ENCODE measurements at places on chromosomes 3 and 15.

DNA sequence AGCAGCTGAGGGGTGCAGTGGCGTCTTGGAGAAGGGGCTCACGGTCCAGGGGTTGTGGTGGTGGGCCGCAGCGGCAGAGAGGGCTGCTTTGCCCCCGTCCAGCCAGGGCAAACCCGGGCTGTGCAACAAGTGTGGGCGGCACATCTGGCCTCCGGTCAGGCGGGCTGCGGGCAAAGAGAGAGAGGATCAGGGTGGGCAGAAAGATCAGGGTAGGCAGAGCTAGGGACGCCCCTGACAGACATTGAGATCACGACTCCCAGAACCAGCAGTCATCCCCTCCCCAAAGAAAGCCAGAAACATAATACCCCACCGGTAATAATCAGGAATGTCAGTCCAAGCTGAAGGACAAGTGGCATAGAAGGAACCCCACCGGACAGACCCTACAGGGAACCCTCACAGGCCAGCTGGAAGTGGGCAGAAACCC lies 6.8 kb downstream of the GATA2 start:
- DNase-seq, result no peak

DNA sequence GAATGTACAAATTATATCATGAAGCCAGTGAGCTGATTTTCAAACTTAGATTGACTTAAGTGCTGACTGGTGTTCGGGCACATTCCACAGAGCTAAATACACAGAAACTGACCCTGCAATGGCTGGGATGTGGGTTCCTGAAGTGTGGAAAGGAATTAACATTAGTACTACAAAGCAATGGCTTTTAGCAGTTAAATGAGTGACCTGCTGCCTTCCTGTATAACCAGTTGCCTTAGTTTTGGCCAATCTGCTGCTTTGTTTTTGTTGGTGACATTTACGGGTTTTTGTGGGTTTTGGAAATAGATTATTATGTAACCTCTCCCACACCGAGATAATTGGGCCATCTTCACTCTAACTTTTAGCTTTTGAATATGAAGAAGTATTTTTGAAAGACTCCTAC lies 2.4 kb upstream of the SKIC8 start:
- DNase-seq, result no peak

DNA sequence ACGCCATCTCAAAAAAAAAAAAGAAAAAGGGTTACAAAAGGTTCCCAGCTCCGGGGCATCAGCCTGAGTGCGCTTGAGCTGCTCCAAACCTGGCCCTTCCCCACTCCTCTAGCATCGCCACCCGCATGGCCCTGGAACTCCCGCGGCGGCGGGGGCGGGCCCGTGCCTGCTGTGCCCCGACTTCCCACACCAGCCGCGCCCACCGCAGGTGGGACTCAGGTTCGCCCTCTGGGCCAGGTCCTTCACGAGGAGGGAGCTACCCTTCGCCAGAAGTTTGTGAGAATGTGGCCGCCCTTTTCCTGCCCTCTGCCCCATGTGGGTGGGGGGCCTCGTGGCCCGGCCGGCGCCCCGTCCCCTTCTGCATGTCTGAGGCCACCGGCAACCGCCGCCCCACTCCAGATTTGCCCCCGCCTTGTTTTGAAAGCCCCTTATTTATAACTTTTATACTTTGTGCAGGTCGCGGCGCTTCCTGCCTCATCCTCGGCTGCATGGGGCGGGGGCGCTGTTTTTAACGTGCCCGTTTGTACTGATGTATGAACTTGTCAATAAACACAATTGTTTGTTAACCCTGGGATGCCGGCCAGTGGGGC lies 507 bp upstream of the JMJD7 start:
- DNase-seq, result peak; percentile 12

- no peak for DNase-seq
These were observed 27.9 kb downstream of the SEMA7A start for GRCh38 chr15:74405823-74406222.

GRCh38 chr3:117272876-117273523 lies 563.4 kb downstream of the TUSC7 start:
- DNase-seq, result no peak

GRCh38 chr15:50071551-50072258 lies 47.3 kb downstream of the ATP8B4 start:
- no peak for DNase-seq

DNA sequence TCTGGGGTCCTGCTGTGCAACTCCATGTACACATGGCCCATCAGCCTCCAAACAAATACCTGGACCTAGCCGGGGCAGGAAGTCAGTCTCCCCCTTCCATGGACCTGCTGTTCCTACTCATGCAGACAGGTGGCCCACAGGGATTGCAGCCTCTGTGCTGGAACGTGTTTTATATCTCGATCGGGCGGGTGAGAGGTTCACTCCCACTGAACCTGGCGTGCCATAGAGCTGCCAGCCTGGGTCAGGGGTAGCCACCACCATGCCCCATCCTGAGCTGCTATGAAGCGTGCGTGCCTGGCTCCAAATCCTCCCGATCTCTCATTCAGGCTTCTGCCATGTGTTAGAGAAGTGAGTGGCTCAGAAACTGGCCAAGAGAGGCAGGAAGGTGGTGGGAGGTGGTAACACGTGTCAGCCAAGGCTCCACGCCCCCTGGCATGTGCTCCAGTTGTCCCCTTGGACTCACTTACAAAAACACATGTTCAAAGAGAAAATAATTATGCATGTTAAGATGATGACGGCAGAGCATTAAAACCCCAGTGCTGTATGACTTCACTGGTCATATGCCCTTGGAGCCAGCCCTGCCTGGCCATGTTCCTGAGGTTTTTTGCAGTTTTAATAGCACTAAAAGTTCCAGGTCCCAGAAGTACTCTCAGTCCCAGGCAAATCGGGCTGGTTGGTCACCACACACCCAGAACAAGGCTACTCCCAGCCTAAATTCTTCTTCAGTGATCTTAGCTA lies 30.6 kb downstream of the CTSH start:
- no peak for DNase-seq

GRCh38 chr3:179148616-179149405 lies 654 bp downstream of the PIK3CA start:
- DNase-seq, result peak; percentile 41

DNA sequence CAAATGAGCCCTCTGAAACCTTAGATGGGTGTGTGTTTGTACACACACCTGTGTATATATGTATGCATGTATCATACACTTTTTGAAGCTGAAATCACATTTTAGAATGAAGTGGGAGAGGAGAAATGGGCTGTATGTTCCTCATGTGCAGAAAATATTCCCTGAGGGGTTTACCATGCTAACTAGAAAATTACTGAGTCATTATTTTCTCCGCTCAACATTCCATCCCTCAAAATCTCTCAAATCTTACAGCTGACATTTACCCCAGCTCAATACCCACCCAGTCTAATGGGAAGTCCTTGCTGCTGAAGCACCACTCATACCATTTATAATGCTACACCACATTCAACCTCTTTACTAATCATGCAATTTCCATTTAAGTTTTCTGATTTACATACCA lies 138.6 kb downstream of the P2RY1 start:
- no peak for DNase-seq

GRCh38 chr3:149003653-149004305 lies 12.4 kb downstream of the GYG1 start:
- no peak for DNase-seq

- DNase-seq, result no peak
These were observed 33.4 kb downstream of the POC1A start for GRCh38 chr3:52120556-52121463.

DNA sequence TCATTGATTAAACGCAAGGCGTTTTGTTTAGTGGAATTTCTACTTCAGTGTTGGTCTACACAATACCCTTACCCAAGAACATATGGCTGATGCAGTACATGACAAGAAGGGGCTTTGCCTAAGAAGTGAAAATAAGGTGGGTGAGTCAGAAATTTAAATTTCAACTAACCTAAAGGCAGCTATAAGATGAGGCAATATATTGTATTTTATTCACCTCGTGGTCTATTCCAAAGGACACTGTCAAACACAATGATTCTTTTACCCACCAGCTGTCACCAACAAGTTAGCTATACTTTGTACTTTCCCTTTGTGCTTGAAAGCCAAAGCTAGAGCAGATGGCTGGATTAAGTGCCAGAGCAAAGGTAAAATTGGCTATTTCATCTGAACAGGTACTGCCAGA lies 10.9 kb upstream of the SETMAR start:
- no peak for DNase-seq

- DNase-seq, result peak; percentile 72
These were observed 1.9 kb downstream of the KLF13 start for GRCh38 chr15:31328428-31328968.

DNA sequence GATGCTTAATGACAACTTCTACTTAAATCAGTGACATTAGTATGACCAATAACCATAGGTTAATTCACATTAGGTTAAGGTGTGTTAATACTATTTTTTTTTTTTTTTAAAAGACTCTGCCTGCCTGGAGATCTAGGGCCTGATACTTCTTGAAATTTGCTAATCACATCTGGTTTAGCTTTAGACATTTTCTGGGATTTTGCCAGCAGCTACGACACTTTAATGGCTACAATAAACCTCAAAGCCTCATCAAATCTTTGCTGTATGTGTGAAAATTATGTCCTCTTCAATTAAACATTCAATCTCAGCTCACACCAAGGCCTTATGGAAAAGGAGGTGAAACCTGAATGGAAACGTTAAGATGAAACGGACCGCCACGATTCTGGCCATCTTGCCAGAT lies 167.9 kb downstream of the GREM1 start:
- DNase-seq, result no peak

DNA sequence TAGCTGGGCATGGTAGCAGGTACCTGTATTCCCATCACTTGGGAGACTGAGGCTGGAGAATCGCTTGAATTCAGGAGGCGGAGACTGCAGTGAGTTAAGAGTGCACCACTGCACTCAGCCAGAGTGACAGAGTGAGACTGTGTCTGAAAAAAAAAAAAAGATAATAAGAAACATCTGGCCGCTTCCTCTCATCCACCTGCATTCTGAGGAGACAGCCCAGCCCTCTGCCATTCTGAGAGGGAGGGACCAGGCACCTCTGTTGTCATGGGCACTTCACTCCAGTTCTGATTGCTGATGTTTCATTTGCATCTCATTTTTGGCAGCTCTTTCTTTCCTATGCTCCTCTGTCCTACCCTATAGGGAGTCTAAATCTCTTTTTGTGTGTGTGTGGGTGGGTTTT lies 36.4 kb upstream of the GSK3B start:
- DNase-seq, result no peak

GRCh38 chr3:42685891-42686820 lies 819 bp downstream of the KLHL40 start:
- no peak for DNase-seq

DNA sequence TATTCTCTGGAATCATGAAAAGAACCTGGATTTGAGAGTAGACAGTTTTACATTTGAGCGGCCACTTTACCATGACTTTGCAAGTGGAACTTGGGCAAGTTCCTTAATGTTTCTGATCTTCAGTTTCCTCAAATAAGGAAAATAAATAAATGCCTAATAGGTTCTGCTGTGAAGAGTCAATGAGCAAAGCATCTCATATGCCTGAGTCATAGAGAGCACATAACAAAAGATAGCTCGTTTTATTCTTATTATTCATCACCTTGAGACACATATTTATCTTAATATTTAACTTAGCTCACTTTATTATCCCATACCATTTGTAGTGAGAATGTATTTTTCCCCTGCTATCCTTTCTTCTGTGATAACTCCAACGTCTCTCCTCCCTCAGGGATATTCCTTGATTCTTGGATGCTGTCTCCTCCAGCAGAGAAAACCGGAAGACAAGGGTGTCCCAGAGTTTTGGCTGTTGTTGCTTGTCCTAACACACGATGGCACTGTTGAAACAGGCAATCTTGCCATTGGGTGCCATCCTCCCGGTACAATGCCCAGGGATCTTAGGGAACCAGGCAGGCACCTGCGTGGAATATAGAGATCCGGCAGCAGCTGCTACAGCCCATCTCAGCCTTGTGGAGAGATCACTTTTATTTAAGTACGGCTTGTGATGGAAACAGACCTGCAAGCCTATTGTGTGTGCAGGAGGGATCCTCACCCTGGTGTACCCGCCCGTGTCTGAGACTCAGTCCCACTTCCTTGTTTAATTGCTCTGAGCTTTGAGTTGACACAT lies 33.3 kb upstream of the VPS33B start:
- no peak for DNase-seq

DNA sequence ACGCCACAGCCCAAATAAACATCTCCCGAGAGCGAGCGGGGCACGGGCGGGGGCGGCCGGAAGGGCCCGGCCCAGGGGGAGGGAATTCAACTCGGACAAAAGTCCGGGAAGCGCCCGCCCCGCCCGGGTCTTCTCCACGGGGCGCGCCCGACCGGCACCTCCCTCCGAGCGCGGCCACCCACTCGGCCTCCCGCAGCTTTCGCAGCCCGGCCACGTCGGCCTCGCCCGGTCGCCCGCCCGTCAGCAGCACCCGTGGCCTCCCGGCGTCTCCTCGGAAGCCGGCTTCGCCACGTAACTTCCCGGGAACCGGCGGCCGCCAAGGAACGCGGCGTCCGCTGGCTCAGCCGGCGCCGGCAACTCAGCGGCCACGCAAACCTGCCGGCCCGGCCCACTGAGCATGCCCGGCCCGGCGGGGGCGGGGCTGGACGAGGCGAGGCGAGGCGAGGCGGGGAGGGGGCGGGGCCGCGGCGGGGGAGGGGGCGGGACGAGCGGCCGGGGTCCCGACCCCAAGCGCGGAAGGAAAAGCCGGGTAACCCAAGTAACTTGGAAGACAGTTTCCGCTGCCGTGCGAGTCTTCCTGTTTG lies at the start of gene TJP1:
TJP1 (minus strand) TSS at position 369 of the 584 bp plus-strand sequence. CDS start 440 bp downstream, outside the sequence.
- DNase-seq, result no peak

GRCh38 chr3:21642433-21642832 lies 108.6 kb downstream of the ZNF385D start:
- DNase-seq, result no peak

DNA sequence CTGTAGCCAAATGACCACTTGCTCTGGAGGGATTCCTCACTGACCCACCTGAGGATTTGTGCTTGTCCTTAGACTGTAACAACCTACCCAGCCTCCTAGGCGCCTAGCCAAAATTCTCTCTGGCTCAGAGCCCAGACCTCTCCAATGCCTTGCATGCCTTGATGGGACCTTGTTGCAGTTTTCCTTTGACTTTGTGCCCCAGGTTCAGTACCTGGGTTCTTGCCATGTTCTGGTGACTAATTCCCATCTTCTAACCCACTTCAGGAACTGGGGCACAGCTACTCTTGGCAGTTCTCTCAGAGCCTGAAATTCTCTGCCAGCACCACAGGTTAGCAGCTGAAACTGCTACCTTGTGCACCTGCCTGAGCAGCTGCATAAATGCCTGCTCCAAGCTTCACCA lies 27.0 kb upstream of the UBE3A start:
- DNase-seq, result no peak

GRCh38 chr15:58469432-58470353 lies 37.9 kb downstream of the LIPC start:
- no peak for DNase-seq

DNA sequence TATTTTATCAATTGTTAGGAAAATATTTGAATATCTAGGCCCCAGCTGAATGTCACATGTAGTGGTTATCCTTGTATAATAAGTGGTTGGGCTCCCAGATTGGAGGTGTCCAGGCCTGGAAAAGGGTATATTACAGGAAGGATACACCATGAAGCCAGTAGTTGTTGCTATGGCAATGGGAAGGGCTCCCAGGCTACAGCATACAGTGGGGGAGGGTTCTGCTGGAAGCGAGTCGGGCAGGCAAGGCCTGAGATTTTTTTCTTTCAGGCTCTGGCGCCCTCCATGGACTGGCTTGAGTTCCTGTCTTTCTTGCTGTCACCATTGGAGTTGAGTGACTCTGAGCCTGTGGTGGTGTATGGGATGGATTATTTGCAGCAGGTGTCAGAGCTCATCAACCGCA lies 8.9 kb downstream of the ECE2 start:
- DNase-seq, result no peak

GRCh38 chr3:128783774-128784173 lies 57.8 kb downstream of the RAB7A start:
- no peak for DNase-seq

All from activated CD8-positive, alpha-beta memory T cell treated with anti-CD3 and anti-CD28 coated beads for 4 hours (primary cell).